Mesothelial cell of epicardium (in vitro differentiated cells): ENCODE measurements at places on chromosomes 11 and 22.

- DNase-seq: no peak
Observed at GRCh38 chr22:36447632-36448031, 33.8 kb downstream of the TXN2 start.

- DNase-seq: no peak
Observed at GRCh38 chr11:115470928-115471327, 33.3 kb downstream of the CADM1 start.

- no peak for DNase-seq
Observed at GRCh38 chr11:59615120-59615636, 396 bp downstream of the OSBP start.

GRCh38 chr22:37560608-37561211, 430 bp downstream of the CDC42EP1 start:
- no peak for DNase-seq

DNA sequence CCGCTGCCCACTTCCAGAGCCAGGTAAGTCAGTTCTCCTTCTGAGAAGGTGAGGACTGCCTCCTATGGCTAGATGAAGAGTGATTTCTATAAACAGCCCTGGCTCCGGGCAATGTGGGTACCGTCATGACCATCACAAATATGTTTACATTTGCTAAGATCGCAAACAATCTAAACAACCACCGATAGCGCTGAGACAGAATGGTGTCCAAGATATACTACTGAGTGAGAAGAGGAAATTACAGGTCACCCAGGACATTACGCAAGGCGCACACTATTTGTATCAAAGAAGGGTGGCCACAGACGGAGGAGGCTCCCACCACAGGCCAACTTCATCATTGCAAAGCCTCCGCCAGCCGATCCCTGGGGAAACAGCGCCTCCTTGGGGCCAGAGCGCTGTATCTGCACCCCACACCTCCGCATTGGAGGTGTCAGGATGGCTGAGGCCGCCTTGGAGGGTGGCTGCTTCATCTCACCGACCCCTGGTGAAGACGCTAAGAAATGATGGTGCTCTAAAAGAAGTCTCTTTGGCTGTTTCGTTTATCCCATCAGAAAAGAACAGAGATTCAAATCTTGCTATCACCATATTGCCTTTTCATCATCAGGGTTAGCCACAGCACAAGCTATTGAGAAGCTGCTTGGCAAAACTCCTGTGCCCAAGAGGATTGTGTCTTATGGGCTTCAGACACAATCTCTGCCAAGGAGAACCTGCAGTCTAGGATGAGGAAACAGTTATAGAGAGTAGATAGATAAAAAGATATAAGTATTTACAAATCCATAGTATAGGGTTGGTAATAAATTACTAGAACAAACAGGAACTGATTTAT, 12.3 kb upstream of the ASRGL1 start:
- DNase-seq: no peak

- no peak for DNase-seq
Observed at GRCh38 chr11:9688716-9689511, 25.0 kb downstream of the SWAP70 start.

- DNase-seq: no peak
Observed at GRCh38 chr22:21936151-21936775, 16.4 kb downstream of the PPM1F start.

DNA sequence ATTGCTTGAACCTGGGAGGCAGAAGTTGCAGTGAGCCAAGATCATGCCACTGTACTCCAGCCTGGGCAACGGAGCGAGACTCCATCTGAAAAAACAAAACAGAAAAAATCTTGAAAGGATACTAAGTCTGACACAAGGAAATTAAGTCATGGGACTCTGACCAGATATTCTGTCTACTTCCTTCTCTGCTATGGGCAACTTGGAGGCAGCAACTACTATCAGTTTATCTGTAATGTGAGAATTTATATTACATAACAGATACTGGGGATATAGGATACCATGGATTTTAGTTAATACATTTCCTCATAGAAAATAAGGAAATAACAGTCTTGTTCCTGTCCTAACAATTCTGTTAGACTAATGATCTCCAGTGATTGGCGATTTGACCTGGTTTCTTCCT, 1.6 kb upstream of the SGSM3 start:
- no peak for DNase-seq

- no peak for DNase-seq
Observed at GRCh38 chr11:45930031-45930794, 7.8 kb downstream of the LARGE2 start.

DNA sequence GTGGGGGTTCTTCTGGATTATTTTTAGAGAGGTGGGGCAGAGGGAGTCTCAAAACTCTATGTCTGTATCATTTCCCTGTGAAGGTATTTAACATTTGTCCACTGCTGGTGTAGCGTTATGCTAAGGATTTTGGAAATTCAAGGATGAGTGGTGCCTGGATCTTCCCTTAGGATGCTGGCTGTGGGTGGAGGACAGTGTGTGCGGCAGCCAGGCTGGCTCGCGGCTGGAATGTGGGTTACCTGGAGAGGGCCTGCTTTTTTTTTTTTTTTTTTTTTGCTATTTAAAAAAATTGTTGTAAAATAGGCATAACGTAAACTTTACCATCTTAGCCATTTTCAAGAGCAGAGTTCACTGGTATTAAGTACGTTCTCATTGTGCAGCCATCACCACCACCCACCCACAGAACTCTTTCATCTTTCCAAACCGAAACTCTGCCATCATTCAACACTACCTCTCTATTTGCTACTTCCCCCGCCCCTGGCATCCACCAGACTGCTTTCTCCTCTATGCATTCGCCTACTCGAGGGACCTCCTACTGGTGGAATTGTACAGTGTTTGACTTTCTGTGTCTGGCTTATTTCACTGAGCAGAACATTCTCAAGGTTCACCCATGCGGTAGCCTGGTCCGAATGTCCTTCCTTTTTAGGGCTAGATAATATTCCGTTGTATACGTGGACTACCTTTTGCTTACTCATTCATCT, 67.1 kb downstream of the PARVB start:
- no peak for DNase-seq

- DNase-seq: no peak
Observed at GRCh38 chr11:57641011-57641807, 8.5 kb downstream of the YPEL4 start.

GRCh38 chr11:66333220-66333877, 2.9 kb downstream of the RIN1 start:
- no peak for DNase-seq
